ENCODE measurements at places on chromosomes 5 and 9. TPM values are rescaled to one million over a fixed set of nuclear protein-coding genes. Genes with fewer than 3 reads are reported as not detected.

GRCh38 chr5:76819851-76820525 is 1.2 kb downstream of the F2RL1 start:
- H3K27ac ChIP-seq: peak overlapping the region; percentile 91
- DNase-seq: no peak
- H3K36me3 ChIP-seq: peaks cover 9% of the 10 kb centered on the region
- peak overlapping the region; percentile 98 for H3K4me3 ChIP-seq

DNA sequence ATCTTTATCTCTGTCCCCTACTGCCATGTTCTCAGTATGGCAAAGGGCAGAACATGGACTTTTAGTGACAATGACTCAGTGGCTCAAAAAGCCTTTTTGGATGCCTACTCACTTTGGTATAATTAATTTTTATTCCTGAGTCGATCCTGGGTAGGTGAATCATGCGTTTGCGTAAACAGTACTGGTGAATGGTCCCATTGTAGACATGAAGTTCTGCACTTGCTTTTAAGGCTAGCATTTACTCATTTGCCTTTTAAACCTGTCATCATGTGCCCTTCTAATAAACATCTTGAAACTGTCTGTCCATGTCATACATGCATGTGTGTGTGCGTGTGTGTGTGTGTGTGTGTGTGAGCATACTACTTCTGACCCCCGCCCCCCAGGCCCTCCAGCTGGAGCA is 223.0 kb downstream of the AUH start:
- peaks cover 7% of the 10 kb centered on the region for H3K4me1 ChIP-seq
- no peak overlapping the region for H3K27ac ChIP-seq
- no peak overlapping the region for H3K4me3 ChIP-seq
- peak; percentile 76 for DNase-seq
- H3K27me3 ChIP-seq: no peaks in the 10 kb centered on the region

DNA sequence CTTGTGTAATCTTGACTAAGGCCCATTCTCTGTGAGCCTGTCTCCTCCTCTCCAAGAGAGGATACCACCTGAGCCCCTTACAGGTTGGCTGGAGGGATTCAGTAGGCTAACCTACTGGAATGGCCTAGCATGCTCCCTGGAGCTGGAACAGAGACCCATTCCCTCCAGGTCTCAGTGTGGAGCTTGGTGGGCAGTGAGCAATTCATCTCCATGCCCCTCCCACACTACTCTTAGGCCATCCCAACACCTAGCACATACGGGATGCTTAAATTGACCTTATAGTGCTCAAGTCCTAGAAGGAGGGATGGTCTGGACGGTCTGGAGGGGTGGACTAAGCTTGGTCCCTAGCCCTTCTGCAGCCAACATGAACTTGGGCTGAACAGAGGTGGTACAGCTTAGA is 75.6 kb downstream of the CRB2 start:
- peaks cover 6% of the 10 kb centered on the region for H3K4me1 ChIP-seq
- H3K4me3 ChIP-seq: no peak overlapping the region
- H3K27ac ChIP-seq: no peak overlapping the region
- no peaks in the 10 kb centered on the region for H3K36me3 ChIP-seq

HTR4 gene
- total RNA-seq: not detected

DNA sequence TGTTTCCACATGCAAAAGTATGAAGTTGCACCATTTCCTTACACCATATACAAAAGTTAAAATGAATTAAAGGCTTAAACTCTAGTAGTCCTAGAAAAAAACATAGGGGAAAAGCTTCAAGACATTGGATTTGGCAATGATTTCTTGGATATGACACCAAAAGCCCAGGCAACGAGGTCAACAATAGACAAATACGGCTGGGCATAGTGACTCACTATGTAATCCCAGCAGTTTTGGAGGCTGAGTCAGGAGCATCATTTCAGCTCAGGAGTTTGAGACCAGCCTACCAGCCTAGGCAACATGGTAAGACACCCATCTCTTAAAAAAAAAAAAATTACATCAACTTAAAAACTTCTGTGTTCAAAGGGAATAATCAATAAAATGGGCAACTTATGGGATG is 30.9 kb upstream of the SREK1 start:
- no peaks in the 10 kb centered on the region for H3K27me3 ChIP-seq
- no peak overlapping the region for H3K27ac ChIP-seq
- no peaks in the 10 kb centered on the region for H3K36me3 ChIP-seq
- no peak overlapping the region for H3K4me3 ChIP-seq
- peaks cover 8% of the 10 kb centered on the region for H3K4me1 ChIP-seq

CBY3 gene
- total RNA-seq: not detected

GRCh38 chr5:141412854-141413539 is at the start of gene PCDHGA10:
Gene PCDHGA10 (plus strand): TSS chr5:141412987. CDS start chr5:141413176, 189 bp downstream.
- peak within 1 kb of the TSS; percentile 44 for H3K27ac ChIP-seq
- H3K4me3 ChIP-seq: peak within 1 kb of the TSS; percentile 46
- peak; percentile 71 for DNase-seq
- H3K27me3 ChIP-seq: no peaks in the 10 kb centered on the region

MRPS2 gene
- 85.1 TPM for total RNA-seq

- H3K4me1 ChIP-seq: no peaks in the 10 kb centered on the region
- no peaks in the 10 kb centered on the region for H3K27me3 ChIP-seq
- H3K4me3 ChIP-seq: no peak overlapping the region
- H3K27ac ChIP-seq: no peak overlapping the region
These were observed 2.3 kb downstream of the FAM170A start for GRCh38 chr5:119631660-119632059.

RASGEF1C gene
- 1.2 TPM for total RNA-seq

IFNB1 gene
- not detected for total RNA-seq

TMEM215 gene
- total RNA-seq: not detected

ADGRV1 gene
- 6.0 TPM for total RNA-seq

DNA sequence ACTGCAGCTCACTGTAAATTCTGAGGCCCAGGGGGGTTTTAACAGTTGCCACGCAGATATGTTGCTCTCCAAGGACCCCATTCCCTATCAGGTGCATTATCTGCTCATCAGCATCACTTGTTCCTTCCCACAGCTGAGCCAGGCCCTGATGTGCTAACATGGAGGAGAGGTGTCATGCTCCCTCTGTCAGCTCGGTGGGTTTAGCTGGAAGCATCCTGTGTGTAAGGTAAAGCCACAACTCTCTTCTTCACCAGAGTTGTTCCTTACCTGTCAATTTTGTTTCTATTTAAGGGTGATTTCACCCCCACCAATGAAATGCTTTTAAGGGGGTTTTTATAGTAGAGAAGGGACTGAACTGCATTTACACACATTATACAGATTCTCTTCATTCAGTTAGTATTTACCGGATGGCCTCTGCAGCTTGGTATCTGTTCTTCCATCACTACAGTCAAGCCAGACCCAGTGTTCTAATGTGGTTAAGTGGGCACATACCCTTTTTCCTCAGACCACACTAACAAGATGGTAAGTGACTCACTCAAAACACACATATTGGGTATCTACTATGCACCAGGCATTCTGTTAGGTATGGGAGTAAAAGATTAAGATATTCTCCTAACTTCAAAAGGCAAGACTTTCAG is 205.4 kb downstream of the DCP2 start:
- no peak overlapping the region for H3K27ac ChIP-seq
- DNase-seq: no peak
- H3K4me1 ChIP-seq: no peaks in the 10 kb centered on the region
- no peaks in the 10 kb centered on the region for H3K36me3 ChIP-seq

All from HCT116 (cell line).